T-helper 17 cell (primary cell): ENCODE measurements at places on chromosomes 7 and 10. TPM values are rescaled to one million over a fixed set of nuclear protein-coding genes. Genes with fewer than 3 reads are reported as not detected.

- DNase-seq = no peak
Measured at GRCh38 chr7:123204206-123204835, 4.6 kb upstream of the SLC13A1 start.

- no peak for DNase-seq
Measured at GRCh38 chr7:138749960-138750359, 47.8 kb upstream of the TMEM213 start.

Gene KCNIP2
- 4.1 TPM for total RNA-seq

- DNase-seq = no peak
Measured at GRCh38 chr7:116206141-116206540, 4.2 kb upstream of the TES start.

Gene AS3MT
- 1.0 TPM for total RNA-seq

DNA sequence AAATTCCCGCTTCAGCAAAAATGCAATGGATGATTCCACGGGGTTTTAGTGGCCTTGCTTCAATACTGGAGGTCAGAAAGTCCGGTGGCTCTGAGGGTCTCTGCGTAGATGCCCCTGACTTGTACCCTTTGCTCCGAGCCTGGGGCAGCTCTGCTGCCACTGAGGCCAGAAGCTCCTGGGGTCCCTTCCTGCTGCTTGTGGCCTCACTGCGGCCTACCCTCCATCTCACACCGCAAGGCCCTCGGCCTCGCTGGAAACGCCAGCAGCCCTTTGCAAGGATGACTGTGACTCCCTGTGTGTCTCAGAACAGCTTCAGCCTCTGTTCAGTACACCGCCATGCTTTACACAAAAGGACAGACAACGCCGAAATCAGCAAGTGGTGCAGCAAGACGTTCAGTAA, 244.8 kb downstream of the ACTR3B start:
- no peak for DNase-seq

Gene CH25H
- total RNA-seq = not detected

DNA sequence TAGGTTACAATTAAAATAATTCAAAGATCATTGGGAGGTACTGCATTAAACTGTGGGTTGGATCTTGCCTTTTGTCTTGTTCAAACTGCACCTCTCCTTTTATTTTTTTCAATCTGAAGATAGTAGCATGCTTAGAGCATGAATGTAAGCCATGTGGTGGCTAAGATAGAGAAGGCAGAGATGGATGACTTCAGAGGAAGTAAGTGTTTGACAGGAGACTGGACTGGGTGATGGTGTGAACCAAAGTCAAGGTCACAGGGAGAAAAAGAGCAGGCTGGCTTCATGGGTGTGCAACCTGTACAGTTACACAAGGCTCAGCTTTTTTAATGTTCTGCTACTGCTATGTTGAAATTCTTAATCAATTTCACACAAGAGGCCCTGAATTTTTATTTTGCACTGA, 85.6 kb downstream of the ZEB1 start:
- no peak for DNase-seq
